ENCODE measurements at places on chromosomes 5 and 9.

DNA sequence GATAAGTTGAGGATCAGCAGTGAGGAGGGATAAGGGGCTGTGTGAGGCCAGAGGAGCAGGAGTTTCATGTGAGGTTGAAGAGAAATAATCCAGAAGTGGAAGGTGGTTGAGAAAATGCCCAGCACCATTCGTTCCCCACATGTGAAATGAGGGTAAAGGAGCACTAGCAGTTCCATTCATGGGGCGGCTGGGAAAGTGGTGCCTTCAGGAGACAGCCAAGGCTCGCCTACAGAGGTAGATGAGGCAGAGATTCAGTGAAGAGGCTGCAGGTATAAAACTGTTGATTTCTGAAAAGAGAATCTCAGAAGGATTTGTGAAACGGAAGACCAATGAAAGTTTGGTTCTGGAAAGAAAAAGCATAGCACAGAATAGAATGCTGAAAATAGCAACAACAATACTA is 272.6 kb downstream of the MSX2 start:
- no peak for DNase-seq

- DNase-seq, result no peak
Measured at GRCh38 chr5:766666-767431, 17.7 kb downstream of the ZDHHC11B start.

- DNase-seq, result no peak
Measured at GRCh38 chr5:141694479-141694878, 12.4 kb upstream of the ARAP3 start.

DNA sequence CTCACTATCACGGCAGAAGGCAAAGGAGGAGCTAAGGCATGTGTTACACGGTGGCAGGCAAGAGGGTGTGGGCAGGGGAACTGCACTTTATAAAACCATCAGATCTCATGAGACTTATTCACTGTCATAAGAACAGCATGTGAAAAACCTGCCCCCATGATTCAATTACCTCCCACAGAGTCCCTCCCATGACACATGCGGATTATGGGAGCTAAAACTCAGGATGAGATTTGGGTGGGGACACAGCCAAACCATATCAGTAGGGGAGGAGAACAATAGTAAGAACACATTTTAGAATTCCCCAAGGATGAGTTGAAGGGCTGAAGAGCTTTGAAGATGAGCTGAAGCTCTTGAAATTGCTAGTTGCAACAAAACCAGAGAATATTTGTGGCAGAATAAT is 287.9 kb downstream of the SMARCA2 start:
- no peak for DNase-seq

DNA sequence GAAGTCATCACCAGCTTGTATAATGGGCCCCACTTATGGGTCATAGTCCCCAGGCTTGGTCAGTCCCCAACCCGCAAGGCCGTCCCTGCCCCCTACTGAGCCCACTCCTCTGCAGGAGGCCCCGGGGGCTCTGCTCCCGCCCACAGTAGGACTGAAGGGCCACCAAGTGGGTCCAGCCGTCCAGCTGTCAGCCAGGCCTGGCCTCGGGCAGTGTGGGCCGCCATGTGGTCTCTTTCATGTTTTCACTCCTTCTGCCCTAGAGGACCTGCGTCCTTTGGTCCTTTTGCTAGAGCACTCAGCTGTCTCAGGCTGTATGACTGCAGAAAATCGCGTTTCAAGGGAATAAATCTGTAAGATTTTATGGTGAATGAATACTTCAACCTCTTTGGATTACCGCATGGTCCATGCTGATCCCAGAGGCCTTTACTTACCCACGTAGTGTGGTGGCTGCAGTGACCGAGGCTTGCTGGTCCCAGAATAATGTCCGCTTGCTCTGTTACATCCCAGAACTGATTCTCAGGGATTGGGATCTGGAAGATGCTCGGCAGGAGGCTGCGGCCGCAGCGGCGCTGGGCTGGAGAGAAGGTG is 105.7 kb upstream of the FAM120A start:
- no peak for DNase-seq

DNA sequence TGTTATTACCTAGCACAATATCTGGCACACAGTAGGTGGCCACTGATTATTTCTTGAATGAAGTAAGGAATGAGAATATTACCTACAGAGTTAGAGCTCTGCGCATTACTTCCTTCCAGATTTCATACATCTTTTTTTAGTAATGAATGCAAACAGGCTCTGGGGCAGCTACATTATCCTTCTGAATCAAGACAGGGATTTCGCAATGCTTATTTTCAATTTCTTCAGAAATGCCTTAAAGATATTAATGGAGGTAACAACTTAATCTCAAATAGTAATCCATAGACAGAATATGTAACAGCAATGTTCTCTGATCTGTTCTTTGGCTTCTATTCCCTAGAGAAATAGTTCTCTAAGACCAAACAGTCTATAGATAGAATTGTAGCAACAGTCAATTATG is 32.6 kb downstream of the CDKN2A start:
- no peak for DNase-seq

- no peak for DNase-seq
Measured at GRCh38 chr9:137762414-137763061, 115.0 kb upstream of the CACNA1B start.

- DNase-seq, result no peak
Measured at GRCh38 chr5:35269006-35269405, 38.7 kb upstream of the PRLR start.
